Esophagus squamous epithelium (tissue), 5 donors: ENCODE measurements at places on chromosomes 7 and 10.

DNA sequence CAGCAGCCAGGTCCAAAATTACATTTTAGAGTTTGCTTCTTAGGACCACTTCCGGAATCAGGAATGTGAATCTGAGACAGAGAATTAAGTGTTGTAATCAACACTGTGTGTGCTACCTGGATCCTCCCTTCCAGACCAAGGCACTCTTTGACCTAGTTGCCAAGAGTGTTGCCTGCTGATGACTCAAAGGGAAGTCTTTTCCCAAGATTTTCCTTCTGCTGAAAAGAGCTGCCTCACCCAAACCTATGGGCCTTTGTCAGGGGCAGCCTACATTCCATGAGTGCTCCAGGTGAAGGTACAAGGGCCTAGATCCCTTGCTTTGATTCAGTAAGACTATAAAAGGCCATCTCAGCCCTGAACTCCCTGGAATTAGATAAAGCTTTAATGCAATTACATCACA is 712.5 kb upstream of the ANKRD30A start:
- no peak for DNase-seq

- DNase-seq: no peak
Measured at GRCh38 chr7:156173748-156174353, 361.6 kb upstream of the SHH start.

- DNase-seq: no peak
Measured at GRCh38 chr10:16809074-16809718, 8.0 kb downstream of the RSU1 start.

- no peak for DNase-seq
Measured at GRCh38 chr7:12721286-12721830, 33.9 kb downstream of the ARL4A start.

DNA sequence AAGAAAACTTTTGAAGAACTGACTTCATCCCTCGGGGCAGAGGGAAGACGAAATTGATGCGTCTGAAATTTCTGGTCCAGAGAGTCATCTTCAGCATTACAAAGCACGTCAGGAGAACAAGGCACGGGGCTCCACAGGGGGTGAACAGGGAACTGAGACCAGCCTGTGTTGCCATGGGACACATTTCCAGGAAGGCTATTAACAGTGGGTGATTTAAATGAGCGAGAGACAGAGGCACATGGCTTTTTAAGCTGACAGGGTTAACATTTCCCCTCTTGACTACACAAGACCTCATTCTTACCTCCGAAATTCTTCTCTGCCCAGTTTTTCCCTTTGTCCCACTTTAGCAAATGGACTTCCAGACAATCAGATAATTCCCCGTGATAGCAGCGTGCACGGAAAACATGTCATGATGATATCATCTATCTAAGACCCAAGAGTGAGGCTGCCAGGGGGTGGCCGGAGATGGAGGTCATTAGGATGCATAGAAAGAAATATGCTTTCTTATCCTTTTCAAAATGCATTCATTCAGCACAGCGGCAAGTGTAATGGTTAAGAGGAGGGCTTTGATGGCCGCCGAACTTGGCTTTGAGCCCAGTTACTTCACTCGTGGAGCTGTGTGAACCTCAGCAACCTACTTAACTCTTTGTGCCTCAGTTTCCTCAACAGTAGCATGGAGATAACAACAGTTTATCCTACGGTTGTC is 248.0 kb downstream of the PRPF18 start:
- DNase-seq: no peak

DNA sequence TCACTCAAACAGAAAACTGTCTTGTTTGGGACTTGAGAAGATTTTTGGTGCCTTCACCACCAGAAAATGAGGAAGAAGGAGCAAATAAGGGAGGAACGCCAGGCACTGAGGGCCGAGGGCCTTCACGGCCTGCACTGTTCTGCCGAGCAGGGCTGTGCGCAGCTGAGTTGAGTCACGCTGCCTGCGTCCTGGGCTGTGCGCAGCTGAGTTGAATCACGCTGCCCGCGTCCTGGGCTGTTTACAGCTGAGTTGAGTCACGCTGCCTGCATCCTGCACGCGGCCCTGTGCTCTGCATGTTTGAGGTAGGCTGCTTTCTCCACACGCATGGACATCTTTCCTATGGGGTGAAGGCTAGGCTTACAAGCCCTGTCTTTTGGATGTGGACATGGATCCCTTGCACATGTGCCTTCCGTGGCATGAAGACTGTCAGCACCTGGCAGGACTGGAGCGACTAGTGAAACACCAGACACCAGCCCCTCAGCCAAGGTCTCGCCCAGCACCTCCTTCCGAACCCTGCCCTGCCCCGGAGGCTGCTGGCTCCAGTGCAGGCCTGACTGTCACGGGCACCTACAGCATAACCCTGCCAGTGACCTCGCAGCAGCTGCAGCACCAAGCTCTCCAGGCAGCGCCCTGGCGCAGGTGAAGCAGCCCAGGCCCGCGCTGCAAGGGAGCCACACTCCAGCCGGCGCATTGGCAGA is 96.7 kb downstream of the HTR5A start:
- DNase-seq: no peak

DNA sequence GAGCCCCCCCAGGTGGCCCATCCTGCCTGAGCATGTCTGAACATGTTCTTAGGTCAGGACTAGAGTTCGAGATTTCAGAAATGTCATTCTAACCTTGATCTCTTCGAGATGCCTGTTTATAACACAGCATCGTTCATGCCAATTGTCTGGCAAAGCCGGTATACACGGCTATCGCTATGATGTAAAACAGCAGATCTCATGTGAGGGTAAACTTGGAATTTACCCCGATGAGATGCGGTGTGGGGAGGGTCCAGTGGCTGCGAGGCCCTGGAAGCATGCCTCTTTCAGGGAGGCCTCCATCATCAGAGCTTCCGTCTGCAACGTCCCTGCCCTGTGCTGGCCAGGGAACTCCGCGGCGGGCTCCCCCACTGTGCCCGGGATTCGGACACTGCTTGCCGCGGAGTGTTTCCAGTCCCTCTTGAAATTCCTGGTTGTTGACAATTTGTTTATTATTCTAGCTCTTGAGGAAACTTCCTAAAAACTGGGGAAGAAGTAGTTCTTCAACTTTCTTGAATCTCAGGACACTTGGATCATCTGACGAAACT is 168.6 kb upstream of the RHEB start:
- no peak for DNase-seq

DNA sequence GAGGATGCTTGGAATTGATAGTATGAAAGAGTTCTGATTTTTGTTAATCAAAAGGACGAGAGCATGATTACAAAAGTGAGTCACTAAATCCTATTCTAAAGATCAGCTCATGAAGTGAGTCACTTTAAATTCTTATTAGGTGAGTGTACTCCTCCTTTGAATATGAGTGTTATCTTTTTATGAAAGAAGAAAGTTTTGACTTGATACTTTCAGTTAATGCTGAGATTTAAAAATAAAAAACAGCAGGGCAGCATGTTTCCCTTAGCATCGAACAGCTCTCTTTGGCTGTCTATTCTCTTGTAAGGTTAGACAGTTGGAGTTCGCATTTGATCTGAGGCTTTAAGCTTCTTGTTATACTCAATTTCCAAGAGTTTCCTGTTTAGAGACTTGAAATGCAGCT is 222.0 kb downstream of the TWIST1 start:
- no peak for DNase-seq

DNA sequence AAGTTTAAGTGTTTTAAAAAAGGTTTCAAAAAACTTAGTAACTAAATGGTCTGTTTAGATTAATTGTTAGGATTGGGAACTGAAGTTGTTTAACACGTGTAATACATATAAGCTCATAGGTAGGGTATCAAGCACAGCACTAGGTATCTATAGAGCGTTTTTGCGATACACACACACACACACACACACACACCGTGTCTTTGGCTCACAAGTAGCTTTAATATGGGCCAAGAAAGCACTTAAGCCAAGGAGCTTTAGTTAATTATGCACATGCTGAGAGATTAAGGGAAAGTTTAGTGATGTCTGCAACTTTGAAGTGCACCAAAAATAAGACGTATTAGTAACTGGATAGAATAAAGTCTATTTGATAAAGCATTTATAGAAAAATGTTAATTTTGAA is 93.8 kb upstream of the CNTNAP2 start:
- no peak for DNase-seq

DNA sequence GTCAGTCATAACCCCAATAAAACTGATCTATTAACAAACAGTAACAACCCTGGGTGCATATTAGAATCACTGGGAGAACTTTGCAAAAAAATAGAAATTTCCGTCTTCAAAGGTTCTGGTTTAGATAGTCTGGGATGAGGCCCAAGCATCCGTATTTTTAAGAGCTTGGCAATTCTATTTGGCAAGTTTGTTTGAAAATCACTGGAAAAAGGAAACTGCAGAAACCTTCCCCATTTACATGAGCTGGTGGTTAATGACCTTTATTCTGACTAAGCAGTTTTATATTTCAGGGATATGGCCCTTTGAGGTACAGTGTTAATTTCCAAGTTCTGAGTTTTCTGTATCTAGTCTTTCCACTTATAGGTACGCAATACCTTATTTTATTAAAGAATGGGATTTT is 115.8 kb upstream of the PRR15 start:
- no peak for DNase-seq
